Smooth muscle cell of trachea (primary cell): ENCODE measurements at places on chromosomes 3 and 15. TPM values are rescaled to one million over a fixed set of nuclear protein-coding genes. Genes with fewer than 3 reads are reported as not detected.

The LARP6 gene
- 69.6 and 110 TPM in 2 replicates for total RNA-seq

The AADACL2 gene
- not detected in 2 replicates for total RNA-seq

The RAB5A gene
- total RNA-seq = 63.2 and 80.1 TPM in 2 replicates

The CCDC33 gene
- total RNA-seq = not detected in 2 replicates

The RTP3 gene
- not detected in 2 replicates for total RNA-seq

The CCDC39 gene
- total RNA-seq = 0.15 and 0.17 TPM in 2 replicates

The VGLL3 gene
- 25.7 and 55.6 TPM in 2 replicates for total RNA-seq

The CD200R1 gene
- total RNA-seq = under 0.01 TPM in 1 of 2 replicates, not detected in the other

The C15orf61 gene
- total RNA-seq = 4.5 and 5.5 TPM in 2 replicates

The GP5 gene
- 0.17 TPM in 1 of 2 replicates, not detected in the other for total RNA-seq

The EPHA3 gene
- 1.5 and 3.3 TPM in 2 replicates for total RNA-seq

The CDHR4 gene
- total RNA-seq = 0.33 TPM in 1 of 2 replicates, not detected in the other

The FRMD5 gene
- total RNA-seq = 7.0 and 7.1 TPM in 2 replicates

The TMEM40 gene
- total RNA-seq = 0.15 TPM in 1 of 2 replicates, not detected in the other

The AMT gene
- 1.2 and 3.2 TPM in 2 replicates for total RNA-seq

The KCNAB1 gene
- under 0.01 and 2.8 TPM in 2 replicates for total RNA-seq

The AQR gene
- 20.2 and 29.8 TPM in 2 replicates for total RNA-seq

The SERF2 gene
- total RNA-seq = 593 and 934 TPM in 2 replicates

The PLIN1 gene
- total RNA-seq = under 0.01 and 0.50 TPM in 2 replicates

The EFCAB12 gene
- total RNA-seq = under 0.01 and 0.15 TPM in 2 replicates

The HES1 gene
- total RNA-seq = 0.44 and 2.0 TPM in 2 replicates

The CLN6 gene
- 6.6 and 10.5 TPM in 2 replicates for total RNA-seq

The TERC gene
- total RNA-seq = 254 and 264 TPM in 2 replicates

The TPM1 gene
- total RNA-seq = 169 and 229 TPM in 2 replicates

The MST1R gene
- total RNA-seq = 1.7 and 1.9 TPM in 2 replicates

The FBXW12 gene
- total RNA-seq = 0.15 TPM in 1 of 2 replicates, not detected in the other

The KY gene
- total RNA-seq = 1.6 and 1.7 TPM in 2 replicates

The CLDN11 gene
- total RNA-seq = 211 and 779 TPM in 2 replicates

The CCR8 gene
- not detected in 2 replicates for total RNA-seq

The RHOV gene
- total RNA-seq = not detected in 2 replicates

The EHHADH gene
- total RNA-seq = 6.3 and 9.2 TPM in 2 replicates

The ALG1L2 gene
- 0.33 TPM in 1 of 2 replicates, not detected in the other for total RNA-seq

The SERPINI2 gene
- not detected in 2 replicates for total RNA-seq

The FSTL1 gene
- 752 and 963 TPM in 2 replicates for total RNA-seq

The OIP5 gene
- 1.5 and 10.0 TPM in 2 replicates for total RNA-seq

The CPNE9 gene
- total RNA-seq = not detected in 2 replicates

The DNAH12 gene
- under 0.01 and 0.17 TPM in 2 replicates for total RNA-seq

The NME9 gene
- total RNA-seq = 0.29 TPM in 1 of 2 replicates, not detected in the other

The PEX5L gene
- total RNA-seq = 2.8 and 4.2 TPM in 2 replicates

The WDR93 gene
- total RNA-seq = not detected in 2 replicates

The NEDD4 gene
- 34.7 and 43.2 TPM in 2 replicates for total RNA-seq

The SKOR1 gene
- 0.15 and 0.17 TPM in 2 replicates for total RNA-seq

The SLC51A gene
- not detected in 2 replicates for total RNA-seq

The LRRN1 gene
- under 0.01 TPM in 2 replicates for total RNA-seq

The BHLHE40 gene
- total RNA-seq = 6.3 and 22.7 TPM in 2 replicates

The IFRD2 gene
- total RNA-seq = 50.6 and 51.2 TPM in 2 replicates

The LRRIQ4 gene
- not detected in 2 replicates for total RNA-seq

The CXCR6 gene
- not detected in 2 replicates for total RNA-seq

The GPR156 gene
- total RNA-seq = 0.44 and 0.50 TPM in 2 replicates

The ADAMTS17 gene
- total RNA-seq = 0.15 and 0.17 TPM in 2 replicates

The MAP1A gene
- 150 and 180 TPM in 2 replicates for total RNA-seq

The MINAR1 gene
- total RNA-seq = 0.44 and 0.83 TPM in 2 replicates
